ENCODE measurements at places on chromosomes 1 and 21.

DNA sequence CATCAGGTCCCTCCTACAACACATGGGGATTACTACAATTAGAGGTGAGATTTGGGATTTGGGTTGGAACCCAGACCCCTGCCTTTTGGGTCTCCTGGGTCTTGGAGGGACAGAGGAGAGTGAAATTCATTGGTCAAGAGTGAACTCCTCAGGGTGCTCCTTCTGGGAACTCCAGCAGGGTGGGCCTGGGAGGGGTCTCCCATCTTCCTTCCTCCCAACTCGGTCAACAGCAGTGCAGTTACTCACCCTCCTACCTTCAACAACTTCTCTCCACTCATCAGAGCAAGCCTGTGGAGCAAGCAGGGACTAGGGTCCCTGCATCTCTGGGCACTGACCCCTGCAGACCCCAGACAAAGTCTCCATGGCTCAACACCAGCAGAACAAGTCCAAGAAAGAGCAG, 89.3 kb upstream of the TMPRSS2 start:
- DNase-seq, result no peak

GRCh38 chr1:192553741-192554140, 21.8 kb upstream of the RGS1 start:
- no peak for DNase-seq

DNA sequence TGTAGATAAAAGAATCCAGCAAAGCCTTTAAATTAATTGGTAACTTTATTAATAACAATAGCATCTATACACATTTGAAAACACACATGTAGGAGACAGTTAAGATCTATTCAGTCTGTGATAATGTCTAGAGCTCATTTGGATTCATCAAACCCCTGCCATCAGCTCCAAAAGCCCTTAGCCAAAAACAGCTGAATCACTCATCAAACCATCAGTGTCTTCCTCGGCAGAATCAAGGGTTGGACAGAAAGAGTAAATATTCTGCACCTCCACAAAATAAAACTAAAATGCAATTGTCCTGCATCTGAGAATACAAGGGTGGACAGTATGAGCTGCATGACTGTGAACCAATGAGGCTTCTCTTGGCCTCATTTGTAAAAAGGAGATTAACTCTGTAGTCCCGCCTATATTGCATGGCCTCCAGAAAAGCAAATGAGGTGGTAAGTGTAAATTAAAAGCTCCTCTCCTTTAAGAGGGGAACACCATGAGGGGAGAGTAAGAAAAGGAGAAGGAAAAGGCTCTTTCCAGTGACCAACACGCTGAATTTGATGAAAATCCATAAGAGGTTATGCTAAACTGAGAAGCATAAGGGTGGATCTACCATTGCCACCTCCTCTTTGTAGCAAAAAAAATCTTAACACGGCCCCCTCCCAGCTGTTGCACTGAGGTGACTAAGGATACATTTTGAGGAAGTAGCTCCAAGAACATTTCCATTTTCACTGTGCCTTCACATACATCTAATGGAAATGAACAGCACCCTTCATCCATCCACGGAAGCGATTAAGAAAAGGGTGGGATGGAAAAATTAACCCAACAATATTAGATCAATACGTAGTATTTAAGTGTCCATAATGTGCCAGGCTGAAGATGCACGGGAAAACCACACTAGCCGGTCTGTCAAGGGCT, 14.7 kb upstream of the BOLA1 start:
- no peak for DNase-seq

DNA sequence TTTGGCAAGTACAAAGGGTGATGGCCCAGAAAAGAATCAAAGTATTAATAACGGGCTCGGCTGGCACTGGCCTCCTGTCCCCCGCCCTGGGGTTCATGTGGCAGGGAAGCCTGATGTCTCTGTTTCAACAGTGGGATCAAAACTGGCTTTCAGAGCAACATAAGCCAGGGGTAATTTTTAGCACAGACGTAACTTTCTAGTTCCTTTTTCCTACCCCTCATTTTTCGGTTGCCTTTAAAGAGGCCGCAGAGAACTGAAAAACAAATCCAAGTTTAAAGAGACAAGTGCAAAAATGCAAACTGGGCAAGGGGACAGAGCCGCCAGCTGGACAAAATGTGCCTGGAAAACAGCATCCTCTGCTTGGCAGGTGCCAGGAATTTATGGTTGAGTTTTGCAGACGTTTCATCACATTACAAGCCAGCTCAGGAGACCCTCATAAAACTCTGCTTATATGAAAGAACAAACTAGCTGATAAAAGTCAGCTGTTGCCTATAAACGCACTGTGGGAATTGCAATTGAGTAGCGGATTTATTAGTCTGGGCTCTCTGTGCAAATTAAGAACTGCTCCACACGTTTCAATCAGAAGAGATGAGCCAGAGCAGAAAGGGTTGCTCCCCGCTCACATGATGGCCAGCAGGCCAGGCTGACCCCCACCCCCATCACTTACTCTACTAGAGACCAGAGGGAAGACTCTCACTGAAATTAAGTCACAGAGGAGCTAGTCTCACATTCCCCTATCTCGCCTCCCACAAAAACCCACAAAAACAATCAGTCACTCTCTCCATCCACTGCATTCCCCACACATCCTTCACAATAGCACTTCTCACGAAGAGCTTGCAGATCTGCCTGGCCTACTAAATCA, 15.8 kb upstream of the CDCA8 start:
- DNase-seq, result no peak

DNA sequence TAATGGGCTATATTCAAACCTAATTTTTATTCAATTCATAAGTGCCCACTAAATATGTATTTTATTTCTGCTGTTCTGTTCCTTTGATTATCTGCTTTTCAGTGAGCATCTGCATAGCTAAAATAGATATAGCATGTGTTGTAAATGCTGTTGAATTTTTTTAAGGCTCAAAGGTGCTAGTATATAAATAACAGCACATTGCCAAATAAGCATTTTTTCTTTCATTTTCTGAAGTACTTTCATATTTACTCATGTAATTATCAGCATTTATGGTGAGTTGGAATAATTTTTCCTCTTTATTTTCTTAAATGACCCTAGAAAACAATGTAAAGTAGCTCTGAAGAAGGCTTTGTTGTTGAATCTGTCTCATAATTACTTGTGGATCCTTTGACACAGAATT, 69.6 kb upstream of the B3GALT2 start:
- no peak for DNase-seq

DNA sequence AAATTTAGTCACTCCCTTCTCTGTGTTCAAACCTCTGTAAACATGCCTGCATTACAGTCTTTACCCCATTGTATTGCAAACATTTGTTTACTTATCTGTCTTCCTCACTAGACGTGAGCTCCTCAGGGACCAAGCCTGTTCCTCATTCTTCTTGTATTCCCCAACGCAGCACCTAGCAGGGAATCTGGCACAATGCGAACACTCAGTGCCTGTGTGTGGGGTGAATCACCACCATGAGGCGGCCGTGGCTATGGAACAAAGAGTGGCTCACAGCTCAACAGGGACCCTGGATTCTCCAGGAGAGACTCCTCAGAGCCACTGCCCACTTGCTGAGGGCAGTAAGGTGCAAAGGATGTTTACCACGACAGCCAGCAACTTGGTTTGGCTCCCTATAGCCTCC, 95.9 kb downstream of the DDX20 start:
- DNase-seq, result no peak

GRCh38 chr1:67793562-67793961, 39.7 kb downstream of the GNG12 start:
- no peak for DNase-seq

DNA sequence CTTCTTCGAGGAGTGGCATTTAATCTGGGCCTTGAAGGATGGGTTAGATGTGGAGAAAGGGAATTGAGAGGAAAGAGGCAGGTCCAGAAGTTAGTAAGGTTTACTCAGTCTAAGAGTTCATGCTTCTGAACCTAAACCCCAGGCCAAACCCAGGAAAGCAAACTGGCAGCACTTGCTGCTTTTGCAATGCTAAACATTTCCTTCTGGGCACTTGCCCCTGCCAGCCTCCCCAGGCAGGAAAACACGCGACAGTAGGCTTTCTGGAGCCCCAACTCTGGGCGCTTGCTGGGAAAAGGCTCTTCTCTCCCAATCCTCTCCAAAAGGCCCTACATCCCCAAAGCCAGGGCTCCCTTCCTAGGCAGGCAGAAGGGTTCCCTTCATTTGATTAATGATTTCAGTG, 2.5 kb downstream of the OLFML2B start:
- no peak for DNase-seq

DNA sequence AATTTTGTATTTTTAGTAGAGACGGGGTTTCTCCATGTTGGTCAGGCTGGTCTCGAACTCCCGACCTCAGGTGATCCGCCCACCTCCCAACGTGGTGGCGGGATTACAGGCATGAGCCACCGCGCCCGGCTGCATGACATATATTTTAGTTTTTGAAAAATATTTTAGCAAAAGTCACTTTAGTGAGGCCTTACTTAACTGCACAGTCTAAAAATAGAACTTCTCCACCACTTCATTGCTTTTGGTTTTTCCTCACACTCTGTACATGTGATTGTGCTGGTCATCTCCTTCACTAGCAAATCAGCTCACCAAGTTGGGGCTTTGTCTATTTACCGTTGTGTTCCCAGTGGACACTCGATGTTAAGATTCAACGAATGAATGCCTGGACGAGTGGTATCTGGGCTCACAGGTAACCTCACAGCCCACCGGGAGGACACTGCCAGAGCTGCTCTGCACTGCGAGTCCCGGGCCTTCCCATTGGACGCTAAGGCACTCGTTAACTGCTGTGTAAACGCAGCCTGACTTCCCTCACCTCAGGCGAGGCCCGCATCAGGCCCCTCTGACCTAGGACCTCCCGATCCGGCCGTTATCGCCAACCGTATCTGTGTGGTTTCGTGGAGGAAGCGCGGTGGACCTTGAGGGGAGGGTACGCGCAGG, 14.0 kb upstream of the ZNF692 start:
- no peak for DNase-seq

- no peak for DNase-seq
These were observed 166.9 kb upstream of the UBE2U start for GRCh38 chr1:64036549-64036948.

- no peak for DNase-seq
These were observed 98.2 kb upstream of the VAMP3 start for GRCh38 chr1:7672864-7673263.

DNA sequence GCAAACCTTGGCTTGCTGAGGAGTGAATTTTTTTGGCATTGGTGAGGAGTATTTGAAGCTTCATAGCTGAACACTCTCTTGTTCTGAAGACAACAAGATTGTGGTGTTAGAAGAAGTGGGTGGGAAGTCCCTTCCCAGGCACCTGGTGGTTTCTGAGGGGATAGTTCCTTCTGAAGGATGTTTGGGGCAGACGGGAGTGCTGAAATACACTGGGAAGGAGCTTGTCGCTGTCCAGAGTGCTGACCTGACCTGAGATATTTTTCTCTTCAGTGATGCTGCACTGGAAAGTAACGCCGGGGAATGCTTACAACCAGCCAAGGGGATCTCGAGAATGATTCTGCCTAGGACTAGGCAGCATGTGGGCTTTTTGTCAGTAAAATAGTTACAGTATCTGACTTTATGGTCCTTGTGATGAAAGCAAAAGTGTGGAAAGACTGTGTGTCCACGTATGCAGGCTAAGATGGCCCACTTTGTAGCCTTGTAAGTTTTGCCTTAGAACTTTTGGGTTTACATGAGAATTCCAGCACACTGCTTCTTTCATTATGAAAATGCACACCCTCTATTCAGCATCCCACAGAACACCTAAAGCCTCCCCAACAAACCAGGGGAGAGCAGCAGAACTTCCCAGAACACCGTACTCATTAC, 33.1 kb upstream of the NFASC start:
- no peak for DNase-seq

DNA sequence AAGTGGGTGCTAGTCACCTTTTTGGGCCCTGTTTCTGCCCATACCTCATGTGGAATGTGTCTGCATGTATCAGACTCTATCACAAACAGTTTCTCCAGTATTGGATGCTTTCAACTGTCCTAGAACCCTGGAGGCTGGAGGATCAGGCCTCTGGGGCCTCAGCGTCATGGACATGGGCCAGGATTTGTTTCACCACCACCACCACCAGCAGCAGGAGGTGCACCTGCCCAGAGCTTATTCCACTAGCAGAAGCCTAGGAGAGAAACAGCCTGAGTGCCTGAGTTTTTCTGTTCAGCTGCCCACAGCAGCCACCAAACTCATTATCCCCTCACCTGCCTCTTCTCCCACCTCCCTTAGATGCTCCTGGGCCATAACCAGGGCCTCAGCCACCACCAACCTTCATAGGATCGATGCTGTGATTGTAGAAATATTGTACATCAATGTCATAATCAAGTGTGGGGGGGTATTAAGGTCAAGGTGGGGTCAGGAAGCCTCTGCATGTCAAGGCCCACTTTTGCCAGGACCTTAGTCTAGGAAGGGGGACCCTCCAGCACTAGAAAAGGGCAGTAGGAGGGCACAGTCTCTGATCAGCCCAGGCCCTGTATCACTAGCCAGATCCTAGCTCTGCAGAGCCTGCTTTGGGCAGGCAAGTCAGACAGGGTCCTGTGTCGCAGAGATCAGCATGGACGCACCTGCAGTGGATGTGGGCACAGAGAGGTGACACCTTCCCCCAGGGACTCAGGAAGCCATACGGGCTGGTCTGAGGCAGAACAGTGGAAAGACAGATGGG, 9.3 kb downstream of the DMAP1 start:
- no peak for DNase-seq

GRCh38 chr1:55284856-55285255, 69.7 kb upstream of the USP24 start:
- DNase-seq, result no peak

DNA sequence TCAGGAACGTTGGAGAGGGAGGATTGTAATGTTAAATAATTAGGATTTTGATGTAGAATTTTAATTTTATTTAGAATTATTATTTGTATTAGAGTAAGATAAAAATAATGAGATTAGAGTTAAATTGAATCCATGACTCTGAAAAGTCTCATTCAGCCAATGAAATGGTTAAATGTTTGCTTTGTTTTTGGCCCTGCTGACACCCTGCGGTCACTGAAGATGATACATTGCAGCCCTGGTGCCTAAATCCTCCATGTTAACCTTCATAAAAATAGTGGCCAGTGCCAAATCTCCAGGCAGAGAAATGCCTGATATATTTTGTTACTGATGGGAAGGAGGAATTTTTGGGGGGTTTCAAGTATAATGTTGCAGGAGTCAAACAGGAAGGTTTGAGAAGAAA, 27.3 kb upstream of the RLF start:
- no peak for DNase-seq

DNA sequence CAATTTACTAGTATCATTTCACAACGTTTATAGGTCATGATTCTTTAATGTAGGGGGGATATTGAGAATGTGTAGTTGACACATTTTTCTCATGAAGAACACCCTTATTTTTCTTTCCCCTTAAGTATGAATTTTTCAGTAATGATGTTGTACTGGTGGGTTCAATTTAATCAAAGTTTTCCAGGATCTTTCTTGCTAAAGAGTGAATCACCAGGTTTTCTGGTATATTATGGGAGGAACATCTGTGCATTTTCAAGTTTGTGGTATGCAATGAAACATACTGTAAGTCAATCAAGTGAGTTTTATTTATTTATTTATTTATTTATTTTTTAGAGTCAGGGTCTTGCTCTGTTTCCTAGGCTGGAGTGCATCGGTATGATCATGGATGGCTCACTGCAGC, 221.2 kb upstream of the PTGFR start:
- DNase-seq, result no peak

Data from stimulated activated CD4-positive, alpha-beta T cell treated with anti-CD3 and anti-CD28 coated beads, TNF-alpha, amount 100 ng/mL, for 4 hours (primary cell).